ENCODE measurements at places on chromosomes 4 and X.

DNA sequence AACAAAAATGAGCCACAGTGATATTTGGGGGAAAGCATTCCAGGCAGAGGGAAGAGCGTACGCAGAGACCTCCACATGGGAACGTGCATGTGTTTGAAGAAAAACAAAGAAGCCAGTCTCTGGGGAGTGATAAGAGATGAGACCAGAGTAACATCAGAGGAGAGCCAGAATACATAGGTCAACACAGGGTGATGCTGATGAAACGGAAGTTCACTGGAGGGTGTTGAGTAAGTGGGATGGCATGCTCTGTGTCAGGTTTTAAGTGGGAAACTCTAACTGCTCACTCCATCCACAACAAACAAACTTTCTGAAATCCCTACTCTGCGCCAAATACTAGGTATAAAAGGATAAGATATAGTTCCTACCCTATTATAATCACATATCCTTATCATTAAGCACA lies 110.0 kb downstream of the ARHGAP6 start:
- DNase-seq: no peak

GRCh38 chr4:120617171-120617570 lies 305.4 kb downstream of the PRDM5 start:
- no peak for DNase-seq

- no peak for DNase-seq
Observed at GRCh38 chr4:19402581-19403065, 849.1 kb upstream of the SLIT2 start.

- DNase-seq: no peak
Observed at GRCh38 chr4:168876106-168876505, 133.9 kb downstream of the CBR4 start.

- no peak for DNase-seq
Observed at GRCh38 chr4:138097912-138098600, 144.1 kb downstream of the SLC7A11 start.

GRCh38 chrX:120377179-120377578 lies 15.3 kb downstream of the ATP1B4 start:
- no peak for DNase-seq

DNA sequence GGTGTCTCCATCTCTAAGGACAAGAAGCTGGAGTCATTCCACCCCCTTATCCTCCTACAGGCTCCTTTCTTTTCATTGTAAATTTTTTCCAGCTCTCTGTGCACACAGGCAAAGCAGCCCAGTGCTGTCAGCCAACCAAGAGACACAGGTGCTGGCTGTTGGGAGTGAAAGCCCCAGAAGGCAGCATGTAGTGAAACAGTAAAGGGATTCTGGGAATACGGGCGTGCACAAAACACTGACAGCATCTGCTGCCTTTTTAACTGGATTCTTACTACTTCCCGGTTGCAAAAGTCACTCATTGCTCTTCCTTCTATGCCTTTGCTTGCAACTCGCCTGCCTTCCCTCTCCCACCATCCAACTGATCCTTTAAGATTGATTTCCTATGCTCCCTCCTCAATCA lies 208.6 kb upstream of the PRPS2 start:
- no peak for DNase-seq

GRCh38 chr4:1029529-1029928 lies 18.1 kb downstream of the FGFRL1 start:
- DNase-seq: no peak

GRCh38 chr4:138734746-138735145 lies 280.8 kb upstream of the NOCT start:
- no peak for DNase-seq

DNA sequence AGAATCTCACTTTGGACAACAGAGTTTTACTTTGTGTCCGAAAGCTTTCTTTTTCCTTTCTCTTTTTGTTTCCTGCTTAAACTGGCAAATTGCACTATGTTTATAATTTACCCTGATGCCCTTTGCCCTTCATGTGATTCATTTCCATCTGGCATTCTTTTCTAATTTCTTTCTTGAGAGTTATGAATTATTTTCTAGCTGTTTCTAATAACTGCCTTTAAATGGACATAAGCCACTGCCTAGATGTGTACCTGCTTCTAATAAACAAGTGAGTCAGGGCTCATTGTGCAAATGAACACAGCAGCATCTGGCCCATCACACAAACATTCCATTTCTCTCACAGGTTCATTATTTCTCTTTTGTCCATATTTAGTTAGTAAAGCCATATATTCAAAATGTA lies 242.3 kb upstream of the GPRIN3 start:
- DNase-seq: no peak

GRCh38 chrX:129716507-129716906 lies 22.3 kb upstream of the XPNPEP2 start:
- DNase-seq: no peak

DNA sequence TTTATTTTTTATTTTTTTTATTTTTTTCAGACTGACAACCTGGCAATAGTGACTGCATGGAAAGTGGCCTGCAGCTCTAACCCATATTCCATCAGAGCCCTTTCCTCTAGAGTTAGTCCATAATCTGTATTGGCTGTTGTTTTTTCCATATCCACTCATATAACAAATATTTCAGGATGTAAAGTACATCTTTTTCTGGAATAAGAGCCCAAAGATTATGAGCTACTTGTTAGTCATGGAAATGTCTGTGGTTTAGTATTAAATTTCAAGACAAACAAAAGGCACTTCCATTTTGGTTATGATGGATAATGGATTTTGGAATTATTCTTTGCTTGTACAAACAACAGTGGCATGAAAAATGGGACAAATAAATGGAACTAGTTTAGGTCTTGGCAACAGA lies 296.0 kb upstream of the HS3ST1 start:
- DNase-seq: no peak

DNA sequence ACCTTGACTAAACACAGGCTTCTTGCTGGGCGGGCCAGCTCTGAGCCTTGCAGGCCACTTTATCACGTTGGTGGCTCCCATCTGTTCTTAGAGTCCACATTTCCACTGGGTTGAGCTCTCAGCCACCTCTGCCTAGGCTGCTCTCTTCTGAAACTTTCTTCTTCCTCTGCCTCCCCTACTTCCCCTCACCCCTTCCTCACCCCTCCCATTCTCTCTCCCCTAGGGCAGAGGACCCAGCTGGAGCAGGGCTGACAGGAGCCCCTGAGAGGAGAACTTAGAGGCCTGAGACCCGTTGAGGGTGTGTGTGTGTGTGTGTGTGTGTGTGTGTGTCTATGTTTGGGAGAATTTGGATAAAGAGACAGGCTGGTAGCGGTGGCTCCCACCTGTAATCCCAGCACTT lies 19.9 kb upstream of the TMSB4X start:
- no peak for DNase-seq

DNA sequence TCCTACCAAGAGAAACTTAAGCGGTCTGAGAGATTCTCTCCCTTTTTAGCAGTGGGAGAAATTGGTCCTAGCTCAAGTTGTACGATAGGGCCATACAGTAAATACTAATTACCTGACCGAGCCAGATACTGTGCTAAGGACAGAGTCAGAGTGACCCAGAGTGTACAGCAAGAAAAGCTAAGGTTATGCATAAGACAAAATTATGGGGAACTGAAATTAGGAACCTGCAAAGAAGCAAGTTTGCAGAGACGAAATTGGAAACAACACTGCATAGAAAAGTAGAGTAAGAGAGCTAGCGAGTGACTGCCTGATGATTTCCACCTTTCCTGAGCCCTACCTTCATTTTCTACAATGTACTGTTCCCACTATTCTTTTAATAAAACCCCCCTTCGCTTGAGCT lies 278.1 kb downstream of the NKX6-1 start:
- DNase-seq: no peak

DNA sequence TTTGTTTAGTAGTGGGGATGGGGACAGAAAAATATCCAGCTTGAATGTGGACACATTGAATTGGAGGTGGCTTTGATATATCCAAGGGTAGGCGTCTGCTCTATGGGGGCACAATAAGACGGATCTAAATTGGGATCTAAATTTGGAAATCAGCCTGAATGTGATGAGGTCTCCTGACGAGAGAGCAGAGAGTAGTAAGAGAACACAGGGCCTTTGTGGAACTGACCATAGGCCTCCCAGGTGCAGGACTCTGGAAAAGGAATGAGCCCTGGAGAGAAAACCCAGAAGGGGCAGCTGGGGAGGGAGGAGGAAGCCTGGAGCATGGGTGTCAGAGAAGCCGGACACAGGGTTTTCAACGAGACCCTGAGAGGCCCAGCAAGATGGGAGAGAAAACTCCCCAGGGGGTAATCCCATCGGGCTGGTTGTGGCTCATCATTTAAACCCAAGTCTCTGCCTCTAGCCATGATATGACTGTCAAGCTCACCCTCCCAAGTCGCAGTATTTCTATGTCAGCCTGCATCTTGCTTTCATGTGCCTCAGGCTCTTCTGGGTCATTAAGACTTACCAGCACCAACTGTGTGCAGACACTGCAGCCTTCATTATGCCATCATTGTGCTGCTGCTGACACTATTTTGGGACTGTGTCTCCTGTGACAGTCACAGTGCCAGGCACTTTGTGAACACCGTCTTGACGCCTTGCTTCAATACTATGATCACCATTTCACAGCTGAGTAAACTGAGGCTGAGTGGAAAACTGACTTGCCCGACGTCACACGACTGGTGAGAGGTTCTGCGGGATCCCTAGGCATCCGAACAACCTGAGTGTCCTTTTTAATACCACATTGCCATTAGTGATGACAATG lies 57.1 kb downstream of the ANAPC4 start:
- no peak for DNase-seq

Data from NCI-H526 treated with DMSO at 0.1 percent for 48 hours (cell line).